ENCODE measurements at places on chromosomes 6 and 20.

GRCh38 chr20:60352017-60352416 is 393.8 kb downstream of the CDH26 start:
- no peaks in the 10 kb centered on the region for H3K36me3 ChIP-seq
- no peak for DNase-seq
- H3K4me1 ChIP-seq: no peaks in the 10 kb centered on the region
- no peaks in the 10 kb centered on the region for H3K27me3 ChIP-seq
- no peak overlapping the region for H3K4me3 ChIP-seq
- no peak overlapping the region for H3K27ac ChIP-seq

- DNase-seq: peak; percentile 58
- H3K36me3 ChIP-seq: no peaks in the 10 kb centered on the region
- H3K27me3 ChIP-seq: no peaks in the 10 kb centered on the region
Measured at GRCh38 chr6:14499841-14500240, 382.3 kb downstream of the CD83 start.

- no peaks in the 10 kb centered on the region for H3K27me3 ChIP-seq
- H3K4me1 ChIP-seq: peaks cover 11% of the 10 kb centered on the region
- H3K4me3 ChIP-seq: no peak overlapping the region
- no peaks in the 10 kb centered on the region for H3K36me3 ChIP-seq
Measured at GRCh38 chr6:8322659-8323058, 112.7 kb downstream of the SLC35B3 start.

- H3K27me3 ChIP-seq: no peaks in the 10 kb centered on the region
- H3K36me3 ChIP-seq: no peaks in the 10 kb centered on the region
- H3K27ac ChIP-seq: no peak overlapping the region
- no peak overlapping the region for H3K4me3 ChIP-seq
- no peaks in the 10 kb centered on the region for H3K4me1 ChIP-seq
- no peak for DNase-seq
Measured at GRCh38 chr20:57851025-57851682, 141.3 kb upstream of the PMEPA1 start.

DNA sequence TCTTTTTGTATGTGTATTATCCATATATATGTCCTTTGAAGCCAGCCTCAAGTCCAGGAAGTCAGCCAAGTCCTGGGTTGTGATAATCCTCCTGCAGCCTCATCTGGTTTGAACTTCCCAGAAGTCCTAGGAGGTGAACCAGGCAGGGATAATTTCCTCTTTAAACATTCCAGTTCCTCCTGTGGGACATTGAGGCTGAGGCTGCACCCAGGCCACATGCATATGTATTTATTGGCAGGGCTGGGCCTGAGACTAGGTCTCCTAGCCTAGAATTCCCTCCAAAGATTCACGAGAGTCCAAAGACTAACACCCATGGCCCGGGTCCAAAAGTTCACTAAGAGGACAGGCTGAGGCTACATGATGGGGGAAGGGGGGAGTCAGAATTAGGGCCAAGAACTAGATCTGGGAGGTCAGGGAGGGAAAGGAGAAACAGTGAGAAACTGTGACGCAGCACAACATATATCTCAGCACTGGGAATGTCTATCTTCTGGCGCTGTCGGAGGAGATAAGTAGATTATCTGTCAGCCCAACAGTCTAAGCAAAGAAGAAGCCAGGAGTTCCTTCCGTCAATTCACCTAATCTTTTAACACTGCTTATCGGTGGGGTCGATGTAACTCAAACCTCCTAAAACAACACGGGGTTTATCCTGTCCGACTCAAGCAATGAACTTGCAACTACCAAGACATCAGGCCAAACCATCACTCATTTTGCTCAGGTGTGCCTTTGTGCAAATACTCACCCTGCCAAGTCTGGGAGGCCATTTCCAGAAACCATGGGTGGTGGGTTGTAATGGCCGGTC is 43.3 kb downstream of the SNX5 start:
- peaks cover 47% of the 10 kb centered on the region for H3K4me1 ChIP-seq
- DNase-seq: no peak
- no peak overlapping the region for H3K27ac ChIP-seq
- H3K36me3 ChIP-seq: no peaks in the 10 kb centered on the region
- no peak overlapping the region for H3K4me3 ChIP-seq
- H3K27me3 ChIP-seq: no peaks in the 10 kb centered on the region

- peaks cover 3% of the 10 kb centered on the region for H3K4me1 ChIP-seq
- no peaks in the 10 kb centered on the region for H3K27me3 ChIP-seq
- no peak for DNase-seq
- H3K36me3 ChIP-seq: no peaks in the 10 kb centered on the region
- H3K27ac ChIP-seq: no peak overlapping the region
Measured at GRCh38 chr6:15340775-15341174, 94.9 kb downstream of the JARID2 start.

DNA sequence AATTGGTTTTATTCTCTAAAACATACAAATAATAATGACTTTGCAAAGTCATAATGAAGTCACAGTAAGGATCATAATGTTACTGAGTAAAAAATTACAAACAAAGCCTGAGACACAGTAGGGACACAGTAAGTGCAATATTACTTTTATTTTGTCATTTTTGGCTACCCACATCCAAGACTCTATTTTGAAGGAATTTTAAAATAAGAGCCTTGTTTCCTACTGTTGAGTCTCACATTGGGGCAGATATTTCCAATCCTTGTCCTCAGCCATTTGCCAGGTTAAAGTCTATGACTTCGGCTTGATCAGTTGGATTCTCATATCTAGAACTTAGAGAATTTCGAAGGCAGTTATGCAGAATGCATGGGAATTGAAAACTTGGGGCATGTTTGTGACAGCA is 10.8 kb upstream of the RHAG start:
- H3K4me3 ChIP-seq: no peak overlapping the region
- H3K27ac ChIP-seq: no peak overlapping the region
- H3K4me1 ChIP-seq: no peaks in the 10 kb centered on the region
- H3K36me3 ChIP-seq: no peaks in the 10 kb centered on the region
- DNase-seq: no peak

DNA sequence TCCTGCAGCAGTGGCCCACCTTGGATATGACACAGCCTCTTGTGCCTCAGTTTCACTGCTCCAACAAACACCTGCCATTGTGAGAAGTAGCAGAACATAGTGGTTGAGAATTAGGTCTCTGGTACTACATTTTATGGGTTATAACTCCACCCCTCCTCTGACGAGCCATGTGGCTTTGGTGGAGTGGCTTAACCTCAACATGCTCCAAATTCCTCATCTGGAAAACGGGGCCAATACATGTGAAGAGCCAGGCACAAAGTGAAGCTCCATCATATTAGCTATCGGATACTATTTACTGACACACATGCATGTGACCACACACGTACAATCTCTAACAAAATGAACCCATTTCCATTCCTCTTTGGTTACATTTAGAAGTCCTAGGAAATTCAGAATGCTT is 8.4 kb upstream of the KIZ start:
- no peak overlapping the region for H3K27ac ChIP-seq
- H3K4me3 ChIP-seq: no peak overlapping the region
- H3K27me3 ChIP-seq: no peaks in the 10 kb centered on the region
- no peak for DNase-seq

DNA sequence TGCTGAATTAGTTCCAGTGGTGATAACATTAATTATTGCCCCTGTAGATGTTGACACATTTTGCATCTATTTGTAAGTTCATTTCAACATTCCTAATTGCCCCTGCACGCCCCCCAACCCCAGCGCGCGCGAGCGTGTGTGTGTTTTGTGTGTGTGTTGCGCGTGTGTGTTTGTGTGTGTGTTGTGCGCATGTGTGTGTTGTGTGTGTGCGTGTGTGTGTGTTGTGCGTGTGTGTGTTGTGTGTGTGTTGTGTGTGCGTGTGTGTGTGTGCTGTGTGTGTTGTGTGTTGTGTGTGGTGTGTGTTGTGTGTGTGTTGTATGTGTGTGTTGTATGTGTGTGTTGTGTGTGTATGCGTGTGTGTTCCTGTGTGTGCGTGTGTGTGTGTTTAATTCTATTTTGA is 245.7 kb upstream of the GMDS start:
- peaks cover 7% of the 10 kb centered on the region for H3K4me1 ChIP-seq
- no peaks in the 10 kb centered on the region for H3K36me3 ChIP-seq
- no peak for DNase-seq
- no peaks in the 10 kb centered on the region for H3K27me3 ChIP-seq

DNA sequence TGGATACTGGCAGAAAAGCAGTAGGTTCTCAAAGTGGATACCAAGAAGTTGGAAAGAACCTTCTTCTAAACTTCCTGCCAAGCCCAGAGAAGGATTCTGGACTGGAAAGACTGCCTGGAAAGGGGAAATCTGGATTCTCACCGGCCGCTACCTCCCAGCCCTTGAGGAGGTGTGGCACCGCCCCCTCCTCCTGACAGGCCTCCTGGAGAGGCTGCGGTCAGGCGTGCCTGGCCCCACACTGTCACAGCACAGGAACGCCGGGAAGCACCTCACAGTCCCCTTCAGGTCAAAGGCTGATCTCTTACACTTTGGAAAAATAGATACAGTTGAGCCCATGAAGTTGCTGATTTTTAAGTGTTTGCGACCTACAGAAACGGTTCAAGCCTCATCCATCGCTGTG is 16.3 kb upstream of the PDE10A start:
- no peak for DNase-seq
- H3K4me3 ChIP-seq: no peak overlapping the region
- H3K36me3 ChIP-seq: no peaks in the 10 kb centered on the region
- H3K27ac ChIP-seq: no peak overlapping the region
- H3K4me1 ChIP-seq: no peaks in the 10 kb centered on the region

GRCh38 chr20:54127855-54128574 is 45.8 kb downstream of the CYP24A1 start:
- H3K4me1 ChIP-seq: peaks cover 23% of the 10 kb centered on the region
- no peaks in the 10 kb centered on the region for H3K27me3 ChIP-seq
- H3K27ac ChIP-seq: no peak overlapping the region
- DNase-seq: no peak
- H3K4me3 ChIP-seq: no peak overlapping the region

- no peaks in the 10 kb centered on the region for H3K4me1 ChIP-seq
- no peaks in the 10 kb centered on the region for H3K27me3 ChIP-seq
- H3K36me3 ChIP-seq: no peaks in the 10 kb centered on the region
- no peak overlapping the region for H3K4me3 ChIP-seq
Measured at GRCh38 chr6:45132059-45132458, 196.1 kb upstream of the RUNX2 start.

DNA sequence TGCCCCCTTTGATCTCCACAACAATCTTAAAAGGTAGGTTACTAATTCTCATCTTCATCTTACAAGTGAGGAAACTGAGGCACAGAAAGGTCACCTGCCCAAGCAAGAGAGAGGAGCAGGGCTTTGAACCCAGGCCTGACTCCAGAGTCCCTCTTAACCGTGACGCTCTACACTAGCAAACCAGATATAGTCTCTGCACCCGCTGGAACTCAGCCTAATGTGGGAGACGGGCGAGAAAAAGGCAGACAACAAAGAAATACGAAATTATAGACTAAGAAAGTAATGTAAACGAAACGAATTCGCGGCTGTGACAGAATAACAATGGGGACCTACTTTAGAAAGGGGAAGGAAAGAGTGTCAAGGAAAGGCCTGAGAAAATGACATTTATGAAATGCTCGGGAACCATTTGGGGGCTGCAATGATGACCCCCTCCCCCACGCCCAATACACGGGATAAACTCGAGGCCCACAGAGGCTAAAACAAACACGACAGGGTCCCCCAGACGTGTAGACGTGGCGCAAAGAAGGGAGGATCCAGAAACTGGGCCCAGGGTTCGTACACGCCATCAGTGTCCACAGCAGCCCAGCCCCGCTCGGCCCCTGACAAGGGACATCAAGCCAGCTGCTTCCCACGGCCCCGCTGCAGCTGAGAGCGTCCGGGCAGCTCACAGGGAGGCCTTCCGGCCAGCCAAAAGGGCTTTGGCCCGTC is 637 bp downstream of the TRPC4AP start:
- peak overlapping the region; percentile 79 for H3K4me3 ChIP-seq
- H3K27ac ChIP-seq: peak overlapping the region; percentile 95
- no peak for DNase-seq
- no peaks in the 10 kb centered on the region for H3K27me3 ChIP-seq
- H3K4me1 ChIP-seq: peaks cover 16% of the 10 kb centered on the region

DNA sequence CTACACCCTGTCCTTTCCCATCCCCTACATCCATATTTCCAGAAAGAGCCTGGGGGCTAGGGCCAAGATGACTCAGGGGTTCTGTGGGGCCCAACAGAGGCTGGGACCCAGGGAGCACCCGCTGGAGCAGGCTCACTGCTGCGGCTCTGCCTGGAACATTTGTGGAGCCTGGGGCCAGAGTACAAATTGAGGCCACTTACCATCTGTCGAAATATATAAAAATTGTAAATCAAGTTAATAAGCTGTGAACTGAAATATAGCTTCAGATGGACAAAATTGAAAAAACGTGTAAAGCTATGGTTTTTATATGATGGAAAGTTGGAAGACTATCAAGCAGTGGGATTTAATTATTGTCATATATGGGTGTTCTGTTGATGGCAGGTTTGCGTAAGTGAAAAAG is 82.9 kb upstream of the ATXN1 start:
- DNase-seq: no peak
- no peak overlapping the region for H3K27ac ChIP-seq
- no peaks in the 10 kb centered on the region for H3K4me1 ChIP-seq
- no peaks in the 10 kb centered on the region for H3K27me3 ChIP-seq

DNA sequence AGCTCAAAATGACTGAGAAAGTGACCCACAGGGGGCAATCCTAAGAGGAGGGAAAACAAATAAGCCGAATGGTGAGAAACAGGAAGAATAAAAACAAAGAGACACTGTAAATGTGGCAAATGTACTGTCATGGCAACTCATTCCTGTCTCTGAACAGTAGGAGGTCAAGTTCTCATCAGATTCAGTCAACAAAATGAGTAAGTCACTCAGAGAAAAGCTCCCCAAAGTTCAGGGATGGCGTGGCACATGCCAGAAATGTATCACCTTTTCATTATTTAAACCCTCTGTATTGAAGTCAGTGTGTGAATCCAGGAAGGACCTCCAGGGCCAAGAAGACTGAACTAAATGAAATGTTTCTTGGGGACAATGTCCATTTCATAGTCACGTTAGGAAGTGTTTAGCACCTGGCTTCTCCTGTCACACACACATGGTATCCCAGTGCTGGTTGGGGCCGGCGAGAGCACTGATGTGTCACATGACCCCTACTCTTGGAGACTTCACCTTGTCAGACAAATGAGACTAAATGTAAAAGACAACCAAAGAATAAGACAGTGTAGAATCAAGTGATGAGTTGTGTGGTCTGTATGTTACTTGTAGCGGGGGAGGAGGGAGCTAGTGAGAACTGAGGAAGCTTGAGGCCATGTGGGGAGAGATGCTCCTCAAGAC is 20.7 kb downstream of the CNR1 start:
- no peaks in the 10 kb centered on the region for H3K27me3 ChIP-seq
- no peak overlapping the region for H3K4me3 ChIP-seq
- no peaks in the 10 kb centered on the region for H3K36me3 ChIP-seq
- no peak for DNase-seq
- H3K27ac ChIP-seq: no peak overlapping the region

- no peaks in the 10 kb centered on the region for H3K27me3 ChIP-seq
- no peaks in the 10 kb centered on the region for H3K36me3 ChIP-seq
- H3K4me1 ChIP-seq: peaks cover 6% of the 10 kb centered on the region
- peak; percentile 90 for DNase-seq
- H3K27ac ChIP-seq: peak overlapping the region; percentile 98
Measured at GRCh38 chr6:26158076-26158580, 70.9 kb downstream of the HFE start.
